Endothelial cell of umbilical vein (primary cell): ENCODE measurements at places on chromosomes 5 and 9. TPM values are rescaled to one million over a fixed set of nuclear protein-coding genes. Genes with fewer than 3 reads are reported as not detected.
A peak's percentile ranks its signal among the peaks of the same experiment; 100 is the strongest.

- peak; percentile 43 for DNase-seq
Observed at GRCh38 chr5:10902145-10902544, 141.1 kb upstream of the DAP start.

DNA sequence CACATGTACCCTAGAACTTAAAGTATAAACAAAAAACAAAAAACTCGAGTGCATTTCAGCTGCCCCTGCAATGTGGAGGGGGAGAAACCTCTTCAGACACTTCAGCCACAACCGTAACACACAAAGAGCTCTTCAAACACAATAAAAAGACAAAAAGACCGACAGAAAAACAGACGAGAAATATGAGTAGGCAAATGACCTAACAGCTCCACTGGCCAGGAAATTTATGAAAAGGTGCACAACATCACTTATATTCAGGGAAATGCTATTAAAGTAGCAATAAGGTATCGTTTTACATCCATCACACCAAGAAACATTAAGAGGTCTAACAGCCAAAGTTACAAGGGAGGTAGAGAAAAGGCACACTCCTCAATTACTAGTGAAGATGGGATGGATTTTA is 6.2 kb downstream of the ZBED3 start:
- no peak for DNase-seq

- peak; percentile 46 for DNase-seq
Observed at GRCh38 chr9:650362-650761, 191.1 kb upstream of the DMRT1 start.

GRCh38 chr5:116272281-116272941 is 187.6 kb downstream of the COMMD10 start:
- DNase-seq = no peak

The FRMPD1 gene
- total RNA-seq = not detected in 2 replicates

The FREM1 gene
- total RNA-seq = 0.14 and 0.29 TPM in 2 replicates

The FYB1 gene
- total RNA-seq = 0.44 TPM in 1 of 2 replicates, not detected in the other
